ENCODE measurements at places on chromosomes 2 and 18. TPM values are rescaled to one million over a fixed set of nuclear protein-coding genes. Genes with fewer than 3 reads are reported as not detected.

The AGXT gene
- not detected for polyA plus RNA-seq

The PAX8 gene
- 42.7 TPM for polyA plus RNA-seq

DNA sequence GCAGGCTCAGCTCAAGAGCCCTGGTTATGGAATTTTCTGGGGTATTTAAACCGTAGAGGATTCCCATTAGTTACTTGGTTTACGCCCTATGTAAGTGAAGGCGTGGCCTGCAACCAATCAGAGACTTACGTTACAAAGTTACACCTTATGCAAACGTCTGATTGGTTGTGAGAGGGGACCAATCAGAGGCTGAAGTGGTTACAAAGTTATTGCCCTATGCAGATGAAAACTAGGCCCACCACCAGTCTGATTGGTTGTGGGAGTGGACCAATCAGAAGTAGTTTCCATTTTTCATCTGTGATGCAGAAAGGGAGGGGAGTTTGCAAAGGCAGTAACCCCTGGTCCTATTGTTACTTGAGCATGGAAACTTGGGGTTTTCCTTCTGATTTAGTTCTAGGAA, 49.1 kb downstream of the DLGAP1 start:
- DNase-seq, result no peak

- DNase-seq, result no peak
Measured at GRCh38 chr2:175500255-175500654, 318.7 kb upstream of the ATP5MC3 start.

GRCh38 chr2:63780518-63781155, 61.1 kb upstream of the UGP2 start:
- DNase-seq, result peak; percentile 13

DNA sequence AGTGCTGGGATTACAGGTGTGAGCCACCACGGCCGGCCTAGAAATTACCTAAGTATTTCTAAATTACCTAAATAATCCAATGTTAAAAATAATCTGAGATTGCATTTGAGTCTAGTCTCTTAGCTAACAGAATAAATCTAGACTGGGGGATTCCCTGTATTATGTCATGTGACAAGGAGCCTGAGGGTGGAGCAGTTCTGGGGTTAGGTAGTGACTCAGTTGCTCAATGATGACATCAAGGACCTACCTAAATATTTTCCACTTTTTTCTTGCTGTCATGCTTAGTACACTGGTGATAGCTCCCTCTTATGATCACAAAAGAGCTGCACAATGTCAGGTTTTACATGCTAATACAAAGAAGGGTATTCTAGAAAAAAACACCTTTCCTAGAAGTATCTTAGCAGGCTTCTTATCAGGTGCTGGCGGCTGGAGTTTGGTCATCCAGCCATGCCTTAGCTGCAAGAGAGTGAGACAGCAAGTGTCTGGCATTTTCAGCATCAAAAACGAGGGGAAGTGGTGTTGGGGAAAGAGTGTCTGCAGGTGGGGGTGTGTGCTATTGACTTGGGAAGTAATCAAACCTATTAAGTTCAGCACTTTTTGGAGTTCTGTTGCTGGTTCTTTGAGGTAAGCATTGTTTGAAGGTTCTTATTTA, 17.5 kb upstream of the CEP192 start:
- no peak for DNase-seq

All from spinal cord (tissue), 10 donors.